ENCODE measurements at places on chromosomes 5 and 9.
A peak's percentile ranks its signal among the peaks of the same experiment; 100 is the strongest.

GRCh38 chr5:154509784-154510555 lies 31.9 kb upstream of the HAND1 start:
- no peak for DNase-seq

GRCh38 chr5:114391321-114391720 lies 29.5 kb downstream of the KCNN2 start:
- no peak for DNase-seq

GRCh38 chr5:106393276-106393675 lies 1277.5 kb downstream of the EFNA5 start:
- no peak for DNase-seq

DNA sequence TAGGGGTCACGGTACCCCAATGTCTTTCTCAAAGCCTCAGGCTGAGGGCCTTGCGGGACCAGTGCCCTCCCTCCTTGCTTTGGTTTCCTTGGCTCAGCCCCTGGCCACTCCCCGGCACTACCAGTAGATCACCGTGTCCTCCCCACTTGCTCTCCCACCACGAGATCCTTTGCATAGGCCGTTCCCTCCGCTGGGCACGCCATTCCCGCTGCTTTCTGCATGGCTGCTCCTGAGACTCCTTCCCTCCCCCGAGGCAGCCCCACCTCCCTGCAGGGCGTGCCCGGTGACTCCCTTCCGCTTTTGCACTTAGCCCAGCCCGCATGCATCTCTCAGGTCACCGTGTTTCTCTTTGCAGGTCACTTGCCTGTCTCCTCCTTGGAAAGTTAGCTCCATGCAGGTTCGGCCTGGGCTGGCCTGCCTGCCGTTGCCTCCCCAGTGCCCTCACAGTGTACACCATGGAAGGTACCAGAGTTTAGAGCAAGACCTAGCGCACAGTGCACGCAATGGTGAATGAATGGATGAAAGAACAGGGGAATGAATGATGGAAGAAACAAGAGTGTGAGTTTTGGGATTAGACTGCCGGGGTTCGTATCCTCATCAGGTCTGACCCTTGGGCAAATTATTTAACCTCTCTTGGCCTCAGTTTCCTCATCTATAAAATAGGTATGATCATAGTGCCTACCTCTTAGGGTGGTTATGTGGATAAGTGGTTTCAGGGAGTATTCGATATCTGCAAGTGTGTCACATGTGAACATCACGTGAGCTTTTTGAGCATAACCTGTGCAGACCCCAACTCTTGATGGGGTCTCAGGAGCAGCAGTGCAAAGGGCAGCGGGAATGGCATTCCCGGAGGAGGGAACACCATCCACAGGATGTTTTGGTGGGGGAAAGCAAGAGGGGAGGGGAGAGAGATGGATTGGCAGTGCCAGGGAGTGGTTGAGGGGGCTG lies 214.3 kb downstream of the C9orf50 start:
- no peak for DNase-seq

DNA sequence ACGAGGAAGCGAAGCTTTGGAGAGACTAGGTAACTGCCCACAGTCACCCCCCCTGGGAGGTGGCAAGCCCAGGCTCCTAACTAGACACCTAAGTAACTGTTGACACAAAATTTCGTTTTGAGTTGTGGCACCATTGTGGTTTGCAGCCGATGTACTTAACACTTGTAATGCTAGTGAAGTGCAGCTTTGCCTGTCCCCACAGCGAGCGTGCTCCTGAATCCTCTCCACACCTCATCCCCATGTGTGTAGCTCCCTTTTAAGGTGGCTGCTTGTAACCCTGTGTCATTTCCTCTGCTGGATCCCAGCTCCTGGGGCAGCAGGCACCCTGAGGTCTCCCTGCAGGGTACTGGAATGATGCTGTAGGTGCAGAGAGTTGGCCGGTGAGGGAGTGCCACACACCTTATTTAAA lies 114.9 kb downstream of the TRIO start:
- no peak for DNase-seq

- no peak for DNase-seq
Observed at GRCh38 chr9:69391487-69391886, 66.5 kb downstream of the ENTREP1 start.

GRCh38 chr5:40675396-40676133 lies 4.2 kb upstream of the PTGER4 start:
- DNase-seq, result no peak

- no peak for DNase-seq
Observed at GRCh38 chr5:78626009-78626571, 22.5 kb downstream of the LHFPL2 start.

GRCh38 chr9:2363138-2363745 lies 258.3 kb upstream of the VLDLR start:
- no peak for DNase-seq

- no peak for DNase-seq
Observed at GRCh38 chr5:59725392-59725767, 168.1 kb downstream of the PDE4D start.

- peak; percentile 48 for DNase-seq
Observed at GRCh38 chr9:128101231-128101661, 26.3 kb downstream of the PTGES2 start.

DNA sequence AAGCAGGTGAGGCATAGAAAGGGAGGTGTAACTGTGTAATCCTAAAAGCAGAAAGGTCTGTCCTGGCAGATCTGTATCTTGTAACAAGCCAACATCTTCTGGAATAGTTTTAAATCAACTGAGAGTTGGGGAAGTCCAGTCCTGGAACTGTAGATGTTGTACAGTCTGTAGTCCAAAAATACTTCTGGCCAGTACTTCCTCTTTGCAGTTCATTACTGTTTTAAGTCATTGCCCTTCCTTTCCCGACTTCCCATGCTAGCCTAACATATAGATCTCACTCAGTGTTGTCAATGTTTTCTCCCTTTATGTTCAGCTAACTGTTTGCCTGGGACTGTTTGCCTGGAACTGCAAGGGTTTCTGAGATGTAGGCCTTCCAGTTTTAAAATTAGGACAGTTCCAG lies 168.5 kb upstream of the ISL1 start:
- no peak for DNase-seq

GRCh38 chr5:88732862-88733261 lies 150.1 kb downstream of the MEF2C start:
- no peak for DNase-seq

DNA sequence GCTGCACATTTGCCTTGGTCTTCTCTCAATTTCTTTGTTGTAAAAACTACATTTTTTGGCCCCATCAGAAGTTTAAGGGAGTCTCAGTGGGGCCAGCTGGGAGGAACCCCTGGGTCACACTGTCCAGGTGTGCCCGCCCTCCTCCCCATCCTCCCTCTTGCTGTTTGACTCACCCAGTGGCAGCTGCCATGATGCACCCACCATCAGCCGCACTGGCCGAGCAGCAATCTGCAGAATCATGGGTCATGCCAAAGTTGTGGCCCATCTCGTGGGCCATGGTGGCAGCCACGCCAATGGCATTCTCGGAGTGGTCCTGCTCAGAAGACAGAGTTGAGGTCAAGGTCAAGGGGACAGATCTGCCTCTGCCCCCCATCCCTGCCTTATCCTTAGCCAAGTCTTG lies 45.5 kb downstream of the NIPAL4 start:
- DNase-seq, result no peak

DNA sequence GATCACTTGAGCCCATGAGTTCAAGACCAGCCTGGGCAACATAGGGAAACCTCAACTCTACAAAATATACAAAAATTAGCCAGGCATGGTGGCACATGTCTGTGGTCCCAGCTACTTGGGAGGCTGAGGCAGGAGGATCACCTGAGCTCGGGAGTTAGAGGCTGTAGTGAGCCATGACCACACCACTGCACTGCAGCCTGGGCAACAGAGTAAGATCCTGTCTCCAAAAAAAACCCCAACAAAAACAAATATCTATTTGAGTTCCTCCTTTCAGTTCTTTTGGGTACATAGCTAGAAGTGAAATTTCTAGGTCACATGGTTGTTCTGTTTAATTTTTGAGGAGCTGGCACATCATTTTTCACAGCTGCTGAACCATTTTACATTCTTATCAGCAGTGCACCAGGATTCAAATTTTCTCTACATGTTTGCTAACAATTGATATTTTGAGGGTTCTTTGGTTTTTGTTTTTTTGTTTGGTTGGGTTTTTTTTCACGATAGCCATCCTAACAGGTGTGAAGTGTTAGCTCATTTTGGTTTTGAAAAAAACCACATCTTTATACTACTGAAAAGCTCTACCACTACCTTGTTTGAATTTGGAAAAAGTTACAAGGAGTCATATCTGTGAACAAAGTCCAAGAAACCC lies 176.9 kb upstream of the SLC12A2 start:
- DNase-seq, result no peak

DNA sequence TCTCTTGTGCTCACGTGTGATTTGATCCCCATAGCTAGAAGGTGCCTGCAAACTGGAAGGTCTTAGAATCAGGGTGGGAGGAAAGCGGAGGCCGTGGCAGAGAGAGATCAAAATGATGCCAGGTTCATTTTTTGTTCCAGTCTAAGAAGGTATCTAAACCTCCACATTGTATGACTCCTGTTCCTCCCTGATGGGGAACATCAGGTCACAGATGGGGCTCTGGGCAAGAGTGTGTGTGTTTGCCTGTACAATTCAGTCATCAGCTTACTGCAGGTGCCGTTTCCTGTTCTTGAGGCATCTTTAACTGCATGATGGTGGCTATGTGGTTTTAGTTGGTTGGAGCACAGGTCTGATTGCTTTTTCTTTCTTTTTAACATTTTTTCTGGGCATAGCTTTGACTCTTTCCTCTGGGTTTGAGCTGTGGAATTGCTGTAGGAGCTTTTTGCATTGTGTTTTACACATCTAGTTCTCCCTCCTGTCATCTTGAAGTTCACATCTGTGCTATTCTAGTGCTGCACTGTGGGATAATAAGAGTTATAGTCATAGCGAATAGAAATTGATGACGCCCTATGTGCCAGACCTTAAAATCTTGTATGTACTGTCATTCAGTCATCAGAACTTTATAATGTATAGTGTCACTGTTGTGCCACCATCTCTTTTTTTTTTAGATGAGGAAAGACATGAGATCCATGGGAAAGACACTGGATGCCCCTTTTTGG lies 30.8 kb downstream of the ARHGAP26 start:
- no peak for DNase-seq

GRCh38 chr9:97633859-97634490 lies 354 bp downstream of the NCBP1 start:
- no peak for DNase-seq

- DNase-seq, result no peak
Observed at GRCh38 chr9:81552581-81552991, 136.8 kb downstream of the TLE1 start.

Data from substantia nigra (tissue), 51 donors.